ENCODE measurements at places on chromosomes 7 and 10.

- no peak for DNase-seq
Observed at GRCh38 chr7:106283501-106283830, 1.3 kb downstream of the NAMPT start.

DNA sequence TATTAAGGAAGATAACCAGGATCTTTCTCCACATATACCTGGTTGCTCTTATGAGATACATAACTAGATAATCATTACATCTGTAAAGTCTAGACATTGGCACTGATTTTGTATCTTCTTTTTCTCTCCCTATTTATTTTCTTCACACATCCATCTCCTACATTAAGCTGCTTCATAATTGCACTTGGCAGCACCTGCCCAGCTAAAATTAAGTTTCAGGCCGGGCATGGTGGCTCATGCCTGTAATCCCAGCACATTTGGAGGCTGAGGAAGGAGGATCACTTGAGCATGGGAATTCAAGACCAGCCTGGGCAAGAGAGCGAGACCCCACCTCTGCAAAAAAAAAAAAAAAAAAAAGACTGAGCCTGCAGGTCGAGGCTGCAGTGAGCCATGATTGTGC lies 22.3 kb upstream of the AKR1B1 start:
- no peak for DNase-seq

- no peak for DNase-seq
Observed at GRCh38 chr10:55033061-55033460, 232.0 kb upstream of the PCDH15 start.

GRCh38 chr10:106991091-106991490 lies 173.4 kb downstream of the SORCS1 start:
- DNase-seq = no peak

- DNase-seq = no peak
Observed at GRCh38 chr7:80443325-80443724, 68.5 kb downstream of the GNAT3 start.

- DNase-seq = no peak
Observed at GRCh38 chr10:132607491-132607890, 69.9 kb downstream of the INPP5A start.

GRCh38 chr7:150370612-150371071 lies 2.0 kb downstream of the REPIN1 start:
- DNase-seq = no peak

DNA sequence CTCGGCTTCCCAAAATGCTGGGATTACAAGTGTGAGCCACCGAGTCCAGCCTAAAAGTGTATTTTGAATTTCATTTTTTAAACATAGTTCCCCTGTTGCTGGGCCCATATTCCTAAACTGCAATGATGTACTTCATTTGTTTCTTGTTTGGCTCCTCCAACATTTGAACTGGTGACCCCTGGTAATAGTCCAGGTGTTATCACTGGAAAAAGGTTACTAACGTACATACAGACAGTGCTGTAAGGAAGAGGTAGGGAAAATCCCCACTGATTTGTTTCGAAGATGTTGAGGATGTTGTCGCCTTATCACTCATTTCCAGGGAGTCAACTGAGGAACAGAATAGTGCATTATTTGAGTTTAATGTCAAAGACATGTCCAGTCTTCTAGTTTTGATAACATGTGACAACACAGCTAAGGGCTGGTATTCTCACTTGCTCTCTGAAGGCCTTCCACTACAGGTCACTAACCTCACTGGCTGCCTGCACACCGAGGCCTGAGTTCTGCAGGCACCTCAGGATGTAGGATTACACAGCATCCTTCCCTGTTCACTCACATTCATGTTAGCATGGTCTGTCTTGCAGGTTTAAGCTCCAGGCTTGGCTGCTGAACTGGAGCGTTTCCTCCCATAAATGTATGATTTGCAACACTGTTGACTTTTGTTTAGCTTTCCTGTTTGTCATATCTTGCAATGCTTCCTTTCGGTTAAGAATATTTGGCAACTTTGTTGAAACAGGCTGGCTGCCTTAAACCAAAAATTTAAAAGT lies 362.8 kb downstream of the INHBA start:
- DNase-seq = no peak

DNA sequence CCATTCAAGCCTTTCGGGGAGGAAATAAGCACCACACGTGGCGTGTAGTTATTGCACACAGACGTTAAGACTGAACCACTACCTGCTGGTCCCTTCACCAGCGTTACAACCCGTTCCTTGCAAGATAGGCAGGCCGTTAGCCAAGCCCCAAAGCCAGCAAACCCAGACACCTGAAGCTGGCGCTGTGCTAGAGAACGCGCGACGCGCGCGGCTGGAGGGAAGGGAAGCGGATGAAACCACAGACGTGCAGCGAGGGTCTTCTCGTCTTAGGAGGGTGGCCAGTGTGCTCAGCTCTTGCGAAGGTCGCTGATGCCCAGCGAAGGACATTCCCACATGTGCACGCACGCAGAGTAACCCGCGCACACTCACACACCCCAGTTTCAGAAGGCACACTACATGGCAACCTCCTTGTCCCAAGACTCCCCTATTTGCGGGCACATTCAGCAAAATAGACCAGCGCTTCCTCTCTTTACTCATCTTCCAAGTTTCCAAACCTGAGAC lies 980 bp downstream of the TMEM26 start:
- DNase-seq = no peak

DNA sequence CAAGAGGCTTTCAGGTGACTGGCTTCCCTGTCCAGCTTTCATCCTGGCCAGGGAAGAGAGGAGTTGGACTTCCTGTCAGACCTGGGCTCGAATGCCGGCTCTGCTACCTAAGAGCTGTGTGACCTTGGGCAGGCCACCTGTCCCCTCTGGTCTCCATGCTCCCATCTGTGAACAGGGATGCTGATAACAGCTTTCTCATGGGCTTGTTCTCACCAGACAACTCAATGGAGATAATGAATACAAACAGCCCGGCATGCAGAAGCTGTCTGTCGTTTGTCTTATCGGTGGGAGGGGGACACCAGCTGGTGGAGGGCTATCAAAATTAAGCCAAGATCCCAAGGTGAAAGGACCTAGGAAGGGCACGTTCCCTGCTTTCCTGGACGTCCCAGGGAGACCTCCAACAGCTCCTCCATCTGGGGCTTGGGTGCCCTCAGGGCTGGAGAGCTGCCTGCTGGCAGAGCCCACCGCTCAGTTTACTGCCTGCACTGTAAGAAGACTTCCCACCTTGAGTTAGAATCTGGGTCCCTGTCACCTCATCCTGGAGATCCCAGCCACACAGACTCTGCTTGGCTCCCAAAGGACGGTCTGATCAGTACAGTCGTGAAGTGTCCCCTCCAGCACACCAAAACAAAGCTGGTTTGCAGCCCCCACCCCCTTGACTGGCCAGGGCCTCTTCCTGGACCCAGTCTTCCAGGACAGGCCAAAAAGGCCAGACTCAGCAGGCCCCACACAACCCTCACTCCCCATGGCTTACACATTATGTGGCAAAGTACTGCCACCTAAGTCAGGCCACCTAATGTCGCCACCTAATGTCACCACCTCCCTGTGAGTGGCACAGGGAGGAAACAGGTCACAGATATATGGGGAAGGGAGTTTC lies 40.9 kb downstream of the PPIF start:
- no peak for DNase-seq

- DNase-seq = no peak
Observed at GRCh38 chr10:19048891-19049290, 290 bp downstream of the MALRD1 start.

GRCh38 chr7:135976312-135977006 lies 700 bp downstream of the MTPN start:
- DNase-seq = no peak

DNA sequence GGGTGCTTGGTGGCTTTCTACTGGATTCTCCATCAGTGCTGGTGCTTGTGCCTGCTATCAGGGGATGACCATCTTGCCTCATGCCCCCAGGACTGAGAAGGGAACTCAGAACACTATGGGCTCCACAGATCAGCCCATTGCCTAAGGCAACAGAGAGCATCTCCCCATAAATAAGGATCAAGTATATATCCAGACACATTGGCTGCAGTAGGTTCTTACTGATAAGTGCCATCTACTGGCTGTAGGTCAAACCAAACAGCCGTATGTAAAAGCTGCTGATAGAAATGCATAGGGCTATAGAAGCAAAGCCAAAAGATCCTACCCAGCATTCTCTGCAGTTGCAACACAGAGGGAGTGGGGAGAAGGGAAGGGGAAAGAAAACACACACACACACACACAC lies 153.7 kb downstream of the CDK14 start:
- peak; percentile 5 for DNase-seq

GRCh38 chr7:21656081-21656480 lies 113.2 kb downstream of the DNAH11 start:
- DNase-seq = no peak

GRCh38 chr7:50351267-50351666 lies 46.8 kb downstream of the IKZF1 start:
- DNase-seq = no peak

GRCh38 chr10:125881192-125881591 lies at the start of gene DHX32:
Gene DHX32 (minus strand): TSS chr10:125881292. CDS start chr10:125880824, 468 bp downstream.
- DNase-seq = peak; percentile 72
